ENCODE measurements at places on chromosomes 1 and 21.

DNA sequence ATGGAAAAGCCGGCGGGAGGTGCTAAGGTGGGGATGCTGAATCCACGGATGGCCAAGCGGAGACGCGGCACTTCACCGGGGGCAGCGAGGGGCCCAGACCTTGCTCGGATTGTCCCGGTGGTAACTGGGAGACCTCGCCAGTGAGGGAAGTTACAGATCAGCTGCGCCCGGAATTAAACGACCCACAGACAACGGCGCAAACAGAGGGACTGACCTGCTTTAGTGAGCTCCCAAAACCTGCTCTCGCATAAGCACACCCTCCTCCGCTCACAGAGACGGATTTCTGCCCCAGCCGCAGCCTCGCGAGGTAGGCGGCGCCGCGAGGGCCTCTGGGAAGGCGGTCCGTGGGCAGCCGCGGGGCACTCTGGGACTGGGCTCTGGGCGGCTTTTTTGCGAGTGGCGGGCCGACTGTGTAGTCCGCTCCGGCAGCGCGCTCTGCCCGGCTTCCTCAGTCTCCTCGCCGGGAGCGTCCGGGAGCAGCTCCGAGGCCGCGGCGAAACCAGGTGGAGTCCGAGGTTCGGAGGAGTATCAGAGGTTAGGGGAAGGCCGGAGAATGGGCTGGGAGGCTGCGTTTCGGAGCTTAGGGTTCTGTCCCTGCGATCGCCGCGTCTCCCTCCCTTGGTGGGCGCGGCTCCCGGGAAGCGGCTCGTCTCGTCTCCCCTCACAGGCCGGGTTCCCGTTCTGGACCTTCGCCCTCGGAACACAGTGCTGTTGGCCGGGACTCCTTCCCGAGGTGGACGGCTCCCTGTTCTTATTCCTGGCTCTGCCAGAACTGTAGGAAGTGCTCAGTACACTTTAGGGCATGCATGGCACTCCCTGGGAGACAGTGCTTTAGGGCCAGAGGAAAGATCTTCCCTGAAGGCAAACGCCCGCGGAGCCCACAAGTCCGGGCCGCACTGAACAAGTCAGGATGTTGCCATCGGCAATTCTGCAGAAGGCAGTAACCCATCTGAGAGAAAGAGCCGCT, at the start of gene EXO5:
EXO5 (plus strand) TSS at position 393 of the 967 bp plus-strand sequence. CDS start 5,778 bp downstream, outside the sequence.
- peak; percentile 46 for DNase-seq

DNA sequence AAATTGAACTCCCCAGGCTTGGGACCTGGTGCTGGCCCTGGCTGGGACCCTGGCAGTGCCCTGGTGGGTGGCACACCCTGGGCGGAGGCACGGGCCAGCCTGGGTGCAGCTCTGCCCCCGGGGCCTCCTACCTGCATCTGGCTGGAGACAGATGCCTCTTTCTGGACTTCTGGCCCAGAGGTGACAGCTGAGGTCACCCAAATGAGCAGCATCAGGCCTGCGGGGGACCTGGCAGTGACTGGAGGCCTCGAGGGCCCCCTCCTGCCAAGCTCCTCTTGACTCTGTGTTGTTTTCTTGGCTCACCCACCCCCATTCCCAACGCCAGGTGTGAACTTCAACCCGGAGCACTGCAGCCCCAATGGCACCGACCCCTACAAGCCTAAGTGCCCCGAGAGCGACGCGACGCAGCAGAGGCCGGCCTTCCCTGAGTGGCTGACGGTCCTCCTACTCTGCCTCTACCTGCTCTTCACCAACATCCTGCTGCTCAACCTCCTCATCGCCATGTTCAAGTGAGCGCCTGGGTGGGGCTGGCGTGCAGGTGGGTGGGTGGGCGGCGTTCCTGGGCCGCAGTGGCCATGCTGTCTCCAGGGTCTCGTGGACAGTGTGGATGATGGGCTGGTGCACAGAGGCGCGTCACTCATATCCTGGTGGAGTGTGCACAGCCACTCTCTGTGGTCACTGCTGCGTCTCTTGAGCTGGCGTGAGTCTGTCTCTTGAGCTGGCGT, 41.6 kb upstream of the LRRC3 start:
- DNase-seq = no peak

GRCh38 chr1:241557551-241558193, 25.5 kb downstream of the KMO start:
- no peak for DNase-seq

DNA sequence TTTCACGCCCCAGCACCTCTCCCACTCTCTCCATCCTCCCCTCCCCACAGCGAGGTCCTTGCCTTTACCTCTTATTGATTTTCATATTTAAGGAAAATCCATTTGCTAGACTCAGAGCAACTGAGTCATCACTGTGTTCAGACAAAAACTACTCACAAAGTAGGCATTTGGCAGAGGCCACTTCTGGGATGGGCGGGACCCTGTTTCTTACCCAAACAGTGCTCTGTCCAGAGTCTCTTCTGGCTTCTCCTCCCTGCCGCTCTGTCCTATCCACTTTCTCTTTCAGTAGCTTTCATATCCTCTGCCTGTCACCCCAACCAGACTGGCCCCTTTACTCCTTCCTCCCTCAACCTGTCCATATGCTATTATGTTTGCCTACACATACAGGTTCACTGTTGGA, 2.4 kb upstream of the NAV1 start:
- DNase-seq = peak; percentile 8

DNA sequence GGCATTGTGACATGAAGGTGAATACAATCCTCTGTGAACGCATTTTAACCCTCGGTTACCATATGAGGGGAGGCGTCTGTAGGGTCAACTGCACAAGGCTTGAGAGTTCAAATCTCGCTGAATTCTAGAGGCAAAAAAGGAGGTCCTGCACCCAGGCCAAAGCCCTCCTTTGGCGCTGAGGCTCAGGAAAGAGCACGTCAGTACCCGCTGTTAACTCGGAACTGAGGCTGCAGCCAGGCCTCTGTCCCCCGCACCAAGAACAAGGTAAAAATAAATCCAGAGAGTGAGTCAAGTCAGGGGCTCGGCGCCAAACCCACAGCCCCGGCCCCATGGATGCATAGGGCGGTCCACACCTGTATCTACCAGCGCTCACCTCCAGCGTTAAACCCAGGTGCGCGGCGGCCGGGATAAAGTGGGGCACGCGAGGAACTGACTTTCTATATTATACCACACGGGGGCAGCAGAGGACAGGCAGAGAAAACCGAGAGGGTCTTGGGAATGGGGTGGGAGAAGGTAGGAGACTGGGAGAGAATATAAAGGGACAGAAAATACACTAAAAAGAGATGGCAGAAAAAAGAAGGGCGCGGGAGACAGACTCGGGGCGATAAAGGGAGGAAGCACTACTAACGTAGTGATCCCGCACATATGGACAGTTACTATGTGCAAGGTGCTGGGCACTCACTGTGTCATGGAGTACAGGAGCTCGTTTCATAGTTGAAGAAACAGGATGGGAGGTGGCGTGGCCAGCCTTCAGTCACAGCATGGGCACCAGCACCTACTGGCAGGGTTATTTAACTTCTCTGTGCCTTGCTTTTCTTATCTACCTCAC, 54.9 kb downstream of the DMRTA2 start:
- DNase-seq = peak; percentile 69

DNA sequence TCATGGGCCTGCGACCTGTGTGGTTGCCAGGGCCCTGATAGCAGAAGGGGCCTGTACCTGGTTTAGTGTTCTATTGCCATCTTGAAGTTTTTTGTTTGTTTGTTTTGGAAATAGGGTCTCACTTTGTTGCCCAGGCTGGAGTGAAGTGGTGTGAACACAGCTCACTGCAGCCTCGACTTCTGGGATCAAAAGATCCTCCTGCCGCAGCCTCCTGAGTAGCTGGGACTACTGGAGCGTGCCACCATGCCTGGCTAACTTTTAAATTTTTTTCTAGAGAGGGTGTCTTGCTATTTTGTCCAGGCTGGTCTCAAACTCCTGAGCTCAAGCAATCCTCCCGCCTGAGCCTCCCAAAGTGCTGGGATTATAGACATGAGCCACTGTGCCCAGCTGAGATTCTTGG, 72.9 kb downstream of the UBE2T start:
- no peak for DNase-seq

DNA sequence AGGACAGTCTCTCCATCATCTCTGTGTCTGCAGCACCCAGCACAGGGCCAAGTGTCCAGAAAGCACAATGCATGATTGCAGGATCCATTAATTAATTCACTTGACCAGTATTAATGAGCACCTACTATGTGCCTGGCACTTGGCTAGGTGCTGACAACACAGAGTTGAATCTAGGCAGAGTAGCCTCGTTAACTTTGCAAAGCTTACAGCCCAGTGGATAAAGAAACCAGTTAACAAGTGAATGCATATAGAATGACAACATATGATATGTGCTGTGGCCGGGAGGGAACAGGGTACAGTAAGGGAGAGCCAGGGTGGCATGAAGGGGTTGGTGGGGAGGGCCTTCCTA, 10.9 kb downstream of the SLC1A7 start:
- no peak for DNase-seq

DNA sequence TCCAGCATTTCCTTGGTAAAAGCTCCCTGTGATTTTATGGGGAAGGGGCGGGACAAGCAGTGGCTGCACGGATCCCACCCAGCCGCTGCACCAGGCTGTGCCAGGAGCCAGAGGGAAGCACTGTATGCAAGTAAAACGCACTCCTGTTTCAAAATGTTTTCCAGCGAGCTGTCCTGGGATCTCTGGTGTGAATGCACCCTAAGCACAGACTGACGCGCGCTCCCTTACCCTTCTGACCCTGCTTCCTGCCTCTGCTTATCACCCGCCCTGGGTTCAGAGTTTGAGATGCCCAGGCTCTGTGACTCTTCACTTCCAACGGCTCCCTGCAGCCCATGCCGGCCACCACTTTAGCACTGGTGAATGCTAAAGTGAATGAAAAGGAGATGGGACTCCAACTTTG, 131.2 kb downstream of the RHOU start:
- no peak for DNase-seq

GRCh38 chr1:198320759-198321158, 164.0 kb downstream of the NEK7 start:
- DNase-seq = no peak

DNA sequence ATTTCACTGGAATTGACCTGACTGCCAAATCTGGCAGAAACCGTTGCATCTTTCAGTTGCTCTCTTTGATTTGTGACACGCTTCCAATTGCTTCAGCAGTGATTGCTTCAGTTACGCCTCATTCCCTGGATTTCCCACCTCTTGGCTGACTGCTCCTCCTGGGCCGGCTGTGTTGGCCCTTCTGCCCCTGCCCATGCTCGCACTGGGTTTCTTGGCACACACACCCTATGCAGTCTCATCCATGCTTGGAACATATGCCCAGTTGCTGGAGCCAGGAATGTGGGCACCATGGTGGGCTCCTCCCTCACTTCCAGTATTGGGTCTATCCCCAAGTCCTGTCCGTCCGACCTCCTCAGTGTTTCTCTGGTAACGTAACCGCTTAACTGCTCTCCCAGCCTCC, 2.2 kb upstream of the ZBTB21 start:
- DNase-seq = no peak

GRCh38 chr1:38858833-38859560, 575 bp downstream of the RRAGC start:
- peak; percentile 57 for DNase-seq

DNA sequence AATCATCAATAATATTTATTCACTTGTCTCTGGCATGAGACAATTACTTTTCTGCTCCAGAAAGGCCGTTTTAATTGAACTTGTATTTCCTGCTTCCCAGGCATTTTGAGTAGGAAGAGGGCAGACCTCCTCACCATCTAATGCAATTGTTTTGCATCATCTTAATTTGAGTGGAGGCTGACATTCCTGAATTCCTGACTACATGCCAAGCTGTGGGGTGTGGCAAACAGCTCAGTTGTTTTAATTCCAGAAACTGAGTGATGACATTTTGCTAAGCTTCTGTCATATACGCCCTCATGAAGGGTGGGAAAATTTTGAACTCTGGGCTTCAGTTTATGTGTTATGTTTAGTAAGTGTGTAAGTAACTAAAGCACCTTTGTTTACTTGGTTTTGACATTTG, 125.4 kb upstream of the USP25 start:
- no peak for DNase-seq

GRCh38 chr1:33897092-33897725, 33.3 kb downstream of the HMGB4 start:
- DNase-seq = no peak

- DNase-seq = no peak
Measured at GRCh38 chr1:110601332-110601731, 4.8 kb downstream of the KCNA2 start.
